ENCODE measurements at places on chromosomes 16 and 17.

- DNase-seq, result no peak
Observed at GRCh38 chr17:47959825-47960655, 2.4 kb upstream of the PRR15L start.

GRCh38 chr17:75845058-75845711, 981 bp upstream of the UNC13D start:
- peak; percentile 92 for DNase-seq

DNA sequence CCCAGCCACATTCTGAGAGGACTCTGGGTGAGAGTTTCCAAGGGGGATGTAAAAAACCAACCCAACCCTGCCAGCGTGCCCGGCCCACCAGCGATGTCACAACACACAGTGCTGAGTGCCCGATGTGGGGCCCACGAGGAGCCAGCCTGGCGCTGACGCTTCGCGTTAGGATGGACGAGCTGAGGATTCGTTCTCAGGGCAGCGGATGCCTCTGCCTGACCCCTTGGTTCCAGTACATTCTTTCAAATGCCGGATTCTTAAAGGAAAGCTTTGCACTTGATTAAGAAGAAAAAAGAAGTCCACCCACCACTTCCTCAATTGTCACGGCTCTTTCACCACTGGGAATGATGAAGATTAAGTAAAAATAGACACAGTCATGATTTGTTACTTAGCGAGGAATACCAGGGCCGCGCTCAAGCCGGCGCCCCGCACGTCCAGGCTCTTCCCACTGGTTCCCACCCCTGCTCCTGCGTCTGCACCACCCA, 79.4 kb downstream of the IRF8 start:
- DNase-seq, result no peak

GRCh38 chr17:3921006-3921405, 4.7 kb upstream of the P2RX1 start:
- no peak for DNase-seq

- DNase-seq, result no peak
Observed at GRCh38 chr16:81860287-81861266, 81.5 kb downstream of the PLCG2 start.

DNA sequence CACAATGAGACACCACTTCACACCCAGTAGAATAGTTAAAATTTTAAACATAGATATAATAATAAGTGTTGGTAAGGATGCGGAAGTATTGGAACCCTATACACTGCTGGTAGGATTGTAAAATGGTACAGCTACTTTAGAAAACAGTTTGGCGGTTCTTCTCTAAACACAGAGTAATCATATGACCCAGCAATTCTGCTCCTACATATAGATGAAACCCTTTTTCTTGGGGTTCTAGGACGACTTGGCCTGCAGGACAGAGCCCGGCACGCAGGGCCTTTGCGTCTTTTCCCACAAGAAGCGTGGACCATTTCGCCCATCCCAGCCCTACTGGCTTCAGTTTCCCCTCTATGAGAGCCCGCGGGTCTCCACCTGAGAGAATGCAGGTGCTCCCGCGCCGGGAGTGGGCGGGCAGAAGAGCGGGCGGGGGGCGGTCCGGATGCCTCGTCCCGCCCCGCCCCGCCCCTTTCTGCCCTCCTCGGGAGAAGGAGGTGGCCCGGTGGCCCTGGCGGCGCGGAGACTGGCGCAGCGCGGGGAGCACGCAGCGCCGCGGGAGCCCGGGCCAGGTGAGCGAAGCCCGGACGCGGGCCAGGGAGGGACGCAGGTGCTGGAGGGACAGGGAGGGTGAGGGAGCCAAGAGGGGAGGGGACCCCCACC, at the start of gene SDR42E2:
SDR42E2 (plus strand) TSS at position 508 of the 657 bp plus-strand sequence. CDS start 3,077 bp downstream, outside the sequence.
- peak; percentile 38 for DNase-seq

- no peak for DNase-seq
Observed at GRCh38 chr17:16460796-16461605, 31.0 kb downstream of the LRRC75A start.

DNA sequence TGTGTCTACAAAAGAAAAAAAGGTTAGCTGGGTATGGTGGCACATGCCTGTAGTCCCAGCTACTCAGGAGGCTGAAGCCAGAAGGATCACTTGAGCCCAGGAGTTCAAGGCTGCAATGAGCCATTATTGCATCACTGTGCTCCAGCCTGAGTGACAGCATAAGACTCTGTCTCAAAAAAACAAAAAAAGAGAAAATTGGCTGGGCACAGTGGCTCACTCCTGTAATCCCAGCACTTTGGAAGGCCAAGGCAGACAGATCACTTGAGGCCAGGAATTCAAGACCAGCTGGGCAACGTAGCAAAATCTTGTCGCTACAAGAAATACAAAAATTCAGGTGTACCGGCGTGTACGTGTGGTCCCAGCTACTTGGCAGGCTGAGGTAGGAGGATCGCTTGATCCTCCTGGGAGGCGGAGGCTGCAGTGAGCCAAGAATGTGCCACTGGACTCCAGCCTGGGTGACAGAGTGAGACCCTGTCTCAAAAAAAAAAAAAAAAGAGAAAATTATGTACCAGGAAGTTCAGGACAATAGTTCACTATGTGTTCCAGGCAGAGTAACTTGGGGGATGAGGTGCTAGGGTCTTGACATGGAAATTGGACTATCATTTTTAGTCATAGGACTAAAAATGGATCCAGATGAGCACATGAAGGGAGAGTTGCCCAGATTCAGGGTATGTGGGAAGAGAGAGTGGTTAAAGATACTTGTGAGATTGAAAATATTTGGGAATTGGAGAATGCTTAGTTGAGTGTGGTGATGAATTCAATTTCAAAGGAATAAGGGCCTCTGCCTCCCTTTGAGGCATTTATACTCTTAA, 11.0 kb downstream of the ALDH3A2 start:
- DNase-seq, result no peak

DNA sequence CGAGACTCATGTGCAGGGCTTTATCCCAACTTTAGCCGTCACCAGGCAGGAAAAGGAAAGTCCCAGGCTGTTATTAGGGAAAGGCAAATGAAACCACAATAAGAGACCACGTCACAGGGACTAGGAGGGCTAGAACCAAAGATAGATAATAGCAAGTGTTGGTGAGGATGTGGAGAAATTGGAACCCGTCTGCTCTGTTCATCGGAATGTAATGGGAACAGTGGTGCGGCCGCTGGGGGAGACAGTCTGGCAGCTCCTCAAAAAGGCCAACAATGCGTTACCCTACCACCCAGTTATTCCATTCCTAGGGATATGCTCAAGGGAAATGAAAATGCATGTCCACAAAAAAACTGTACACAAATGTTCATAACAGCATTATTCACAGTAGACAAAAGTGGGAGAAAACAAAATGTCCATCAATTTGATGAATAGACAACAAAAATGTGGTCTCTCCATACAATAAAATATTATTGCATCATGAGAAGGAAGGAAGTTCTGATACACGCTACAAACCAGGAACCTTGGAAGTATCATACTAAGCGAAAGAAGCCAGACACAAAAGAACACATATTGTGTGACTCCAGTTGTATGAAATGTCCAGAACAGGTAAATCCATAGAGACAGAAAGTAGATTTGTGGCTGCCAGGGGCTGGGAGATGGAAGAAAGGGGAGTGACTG, 19.5 kb upstream of the USP10 start:
- no peak for DNase-seq

DNA sequence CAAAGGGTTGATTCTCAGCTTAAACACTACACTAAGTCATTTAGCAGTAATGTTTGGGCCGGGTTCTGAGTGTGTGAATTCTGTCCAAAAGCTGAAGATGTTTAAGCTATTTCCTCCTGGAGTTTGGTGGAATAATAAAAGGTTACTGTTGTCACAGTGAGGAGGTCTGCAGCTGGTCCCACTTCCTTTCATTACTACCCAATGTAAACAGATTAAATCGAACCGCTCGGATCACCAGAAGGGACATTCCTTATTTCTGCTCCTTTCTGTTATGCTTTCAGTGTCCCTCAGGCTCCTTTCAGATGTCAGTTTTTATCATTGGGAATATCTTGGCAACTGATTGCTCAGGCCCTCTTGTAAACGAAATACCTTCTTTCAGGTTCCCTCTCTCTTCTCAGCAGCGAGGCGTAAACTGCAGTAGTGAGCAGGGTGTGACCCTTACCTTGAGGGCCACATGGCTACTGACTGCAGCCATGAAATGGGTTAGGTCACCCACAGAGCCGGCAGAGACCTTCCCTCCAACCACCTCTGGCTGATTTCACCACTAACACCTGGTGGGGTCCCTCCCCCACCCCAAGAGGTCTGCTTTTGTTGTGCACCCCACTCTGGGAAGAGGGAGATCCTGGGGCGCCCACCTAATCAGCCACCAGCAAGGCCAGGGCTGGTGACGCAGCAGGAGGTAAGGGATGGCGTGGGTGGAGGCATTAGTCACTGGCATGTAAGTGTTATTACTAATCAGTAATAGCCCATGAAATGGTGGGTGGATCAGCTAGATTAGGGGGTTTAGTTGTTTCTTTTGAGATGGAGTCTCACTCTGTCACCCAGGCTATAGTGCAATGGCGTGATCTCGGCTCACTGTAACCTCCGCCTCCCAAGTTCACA, 117.6 kb downstream of the VPS53 start:
- peak; percentile 29 for DNase-seq

DNA sequence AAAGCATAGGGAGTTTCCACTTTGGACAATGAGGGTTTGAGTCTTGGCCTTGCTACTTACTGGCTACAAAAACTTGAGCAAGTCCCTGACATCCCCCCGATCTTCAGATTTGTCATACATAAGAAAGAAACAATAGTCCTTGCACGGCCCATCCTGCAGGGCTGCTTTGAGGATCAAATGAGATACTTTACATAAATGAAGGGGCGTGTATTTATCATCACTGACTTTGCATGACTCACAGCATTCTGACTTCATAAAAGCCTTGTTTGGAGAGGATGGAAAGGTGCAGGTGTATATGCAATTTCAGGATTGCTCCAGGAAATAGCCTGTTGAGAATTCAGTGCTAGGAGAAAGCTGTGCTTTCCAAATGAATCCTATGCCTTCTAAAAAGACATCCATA, 465.0 kb upstream of the MAF start:
- DNase-seq, result no peak

- no peak for DNase-seq
Observed at GRCh38 chr16:22014271-22014873, 6.5 kb downstream of the MOSMO start.

DNA sequence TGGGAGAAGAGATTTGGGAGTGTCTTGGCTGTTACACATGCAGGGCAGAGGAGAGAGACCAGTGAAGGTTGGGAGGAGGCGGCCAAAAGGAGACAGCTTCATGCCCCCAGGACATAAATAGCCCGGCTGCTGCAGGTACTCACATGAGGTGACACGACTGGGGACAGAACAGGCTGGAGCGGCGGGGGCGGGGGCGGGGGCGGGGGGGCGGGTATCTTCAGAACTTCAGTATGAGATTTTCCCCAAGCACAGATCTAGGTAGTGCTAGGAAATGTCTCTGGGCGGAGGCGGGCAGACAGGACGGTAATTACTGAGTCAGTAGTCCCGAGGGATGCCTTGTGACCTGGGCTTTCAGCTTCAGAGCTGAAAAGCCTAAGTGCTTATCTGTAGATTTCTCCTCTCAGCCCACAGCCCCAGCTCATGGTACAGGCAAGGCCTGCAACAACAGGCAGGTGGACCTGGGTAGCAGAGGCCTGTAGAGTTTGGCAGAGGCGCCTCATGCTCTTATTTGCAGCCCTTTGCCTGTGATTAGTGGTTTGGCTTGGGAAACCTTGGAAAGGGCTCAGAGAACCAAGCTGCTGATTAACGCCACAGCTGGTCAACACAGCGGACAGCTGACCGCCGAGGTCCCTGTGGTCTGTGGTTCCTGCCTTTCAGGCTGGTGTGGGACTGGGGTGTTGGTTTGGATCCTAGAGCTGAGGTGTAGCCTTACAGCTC, 24.5 kb downstream of the UNK start:
- DNase-seq, result no peak

- no peak for DNase-seq
Observed at GRCh38 chr16:66617728-66618127, 13.2 kb downstream of the CMTM3 start.

DNA sequence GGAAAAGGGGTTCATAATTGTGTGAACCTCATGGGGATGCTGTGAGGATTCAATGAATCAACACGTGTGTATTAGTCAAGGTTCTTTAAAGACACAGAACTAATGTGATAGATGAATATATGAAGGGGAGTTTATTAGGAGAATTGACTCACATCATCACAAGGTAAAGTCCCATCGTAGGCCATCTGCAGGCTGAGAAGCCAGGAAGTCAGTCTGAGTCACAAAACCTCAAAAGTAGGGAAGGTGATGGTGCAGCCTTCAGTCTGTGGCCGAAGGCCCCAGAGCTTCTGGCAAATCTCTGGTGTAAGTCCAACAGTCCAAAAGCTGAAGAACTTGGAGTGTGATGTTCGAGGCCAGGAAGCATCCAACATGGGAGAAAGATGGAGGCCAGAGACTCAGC, 413.4 kb downstream of the CDH13 start:
- DNase-seq, result no peak

GRCh38 chr16:48608452-48608851, 1.5 kb downstream of the N4BP1 start:
- DNase-seq, result no peak

GRCh38 chr17:1580979-1581676, 18.5 kb upstream of the PITPNA start:
- DNase-seq, result no peak

- no peak for DNase-seq
Observed at GRCh38 chr17:27525836-27526603, 69.8 kb downstream of the KSR1 start.

DNA sequence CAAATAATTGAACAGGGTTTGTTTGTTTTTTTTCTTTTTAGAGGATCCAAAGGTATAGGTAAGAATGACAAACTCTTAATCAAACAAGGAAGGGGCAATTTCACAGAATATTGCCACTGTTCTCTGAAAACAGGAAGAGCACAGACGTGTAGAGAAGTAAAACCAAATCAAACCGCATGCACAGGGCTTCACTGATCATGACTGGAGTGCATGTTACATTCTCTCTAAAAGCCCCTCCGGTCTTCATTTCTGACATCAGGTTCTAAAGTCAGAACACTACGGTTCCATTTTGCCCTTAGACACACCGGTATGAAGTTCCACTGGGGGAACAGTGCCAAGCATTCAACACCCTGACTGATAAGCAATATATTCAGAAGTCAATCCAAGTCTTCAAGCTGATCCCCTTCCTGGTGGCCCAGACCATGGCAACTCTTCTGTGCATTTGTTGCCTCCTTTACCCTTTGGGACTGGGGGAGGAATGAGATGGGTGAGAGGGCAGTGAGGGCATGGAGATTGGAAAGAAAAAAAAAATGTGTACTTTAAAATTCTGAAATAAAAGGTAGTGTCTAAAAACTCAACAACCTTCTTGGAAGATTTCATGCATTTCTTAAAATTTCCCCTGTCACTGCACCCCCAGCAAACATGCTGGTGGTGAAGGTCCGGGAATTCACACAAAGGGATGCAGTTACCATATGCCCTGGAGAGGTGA, 1.4 kb downstream of the MMD start:
- DNase-seq, result no peak

GRCh38 chr16:46482895-46483294, 138.3 kb downstream of the SHCBP1 start:
- peak; percentile 4 for DNase-seq

DNA sequence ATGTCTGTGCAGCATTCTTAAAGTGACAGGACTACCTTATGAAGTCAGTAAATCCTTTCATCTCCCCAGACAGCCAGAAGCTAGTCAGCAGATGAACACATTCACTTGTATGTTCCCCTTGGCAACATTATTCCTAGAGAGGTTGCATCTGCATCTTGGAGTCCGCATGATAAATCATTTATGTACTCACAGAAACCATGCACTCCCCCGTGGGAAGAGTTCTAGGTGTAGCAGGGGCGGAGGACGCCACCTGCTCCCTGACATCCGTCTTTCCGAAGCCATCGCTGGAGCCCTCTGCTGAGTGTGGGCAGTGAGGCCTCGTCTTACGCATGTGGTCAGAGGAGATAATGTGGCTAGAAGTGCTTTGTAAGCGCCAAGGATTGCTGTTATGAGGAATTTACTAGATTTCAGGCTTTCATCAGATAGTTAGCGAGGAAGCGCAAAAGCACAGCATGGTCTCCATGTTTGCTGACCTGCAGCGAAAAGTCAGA, 144.5 kb downstream of the RPTOR start:
- no peak for DNase-seq

Data from A549 (cell line).